ENCODE measurements at places on chromosomes 1 and 21.

DNA sequence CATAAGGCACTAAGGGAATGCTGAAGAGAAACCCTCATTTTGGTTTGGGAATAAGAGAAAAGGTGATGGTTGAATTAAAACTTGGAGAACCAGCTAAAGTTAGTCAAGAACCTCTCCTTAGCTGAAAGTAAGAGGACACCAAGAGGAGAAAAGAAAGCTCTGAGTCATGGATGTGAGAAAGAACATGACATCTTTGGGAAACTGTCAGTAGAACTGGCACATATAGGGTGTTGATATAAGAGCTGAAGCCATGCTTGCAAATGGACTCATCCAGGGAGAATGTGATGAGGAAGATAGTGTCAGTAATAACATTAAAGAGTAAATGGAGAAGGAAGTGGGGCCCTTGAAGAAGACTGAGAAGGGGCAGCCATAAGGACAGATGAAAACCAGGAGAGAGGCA lies 54.3 kb downstream of the LRRC8C start:
- DNase-seq = no peak

GRCh38 chr1:239185245-239185619 lies 201.1 kb upstream of the CHRM3 start:
- no peak for DNase-seq

DNA sequence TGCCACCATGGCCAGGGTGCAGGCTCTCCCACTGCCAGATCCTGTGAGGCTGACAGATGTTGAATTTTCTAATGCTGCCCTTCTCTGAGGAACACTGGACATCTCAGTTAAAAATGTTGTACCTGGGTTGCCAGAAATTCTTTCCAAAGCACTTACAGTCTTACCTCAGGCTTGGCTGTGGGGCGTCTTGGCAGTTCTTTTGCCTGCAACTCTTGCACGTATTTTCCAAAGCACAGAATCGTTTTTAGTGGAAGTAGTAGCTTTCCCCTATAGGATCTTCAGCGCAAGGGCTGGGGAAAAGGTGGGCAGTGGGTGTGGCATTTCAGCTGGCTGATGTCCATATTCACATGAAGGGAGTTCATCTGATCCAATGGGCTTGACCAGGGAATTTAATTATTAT lies 53.9 kb downstream of the EDN2 start:
- no peak for DNase-seq

GRCh38 chr1:93001893-93002292 lies 40.6 kb upstream of the DIPK1A start:
- DNase-seq = no peak

DNA sequence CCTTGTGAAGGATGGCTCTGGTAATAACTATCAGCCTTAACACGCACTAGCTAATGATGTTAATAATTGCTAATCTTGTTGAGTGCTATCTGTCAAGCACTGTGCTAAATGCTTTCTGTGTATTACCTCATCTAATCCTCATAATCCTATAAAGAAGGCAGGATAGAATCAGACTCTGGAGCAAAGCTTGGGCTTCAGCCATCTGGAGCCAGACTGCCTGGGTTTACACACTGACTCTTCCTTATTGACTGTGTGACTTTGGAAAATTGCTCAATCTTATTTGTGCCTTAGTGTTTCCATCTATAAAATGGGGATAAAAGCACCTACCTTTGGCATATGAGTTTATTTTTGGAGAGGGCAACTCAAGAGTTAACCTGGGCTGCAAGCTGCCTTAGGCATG lies 216.1 kb downstream of the NUF2 start:
- DNase-seq = no peak

DNA sequence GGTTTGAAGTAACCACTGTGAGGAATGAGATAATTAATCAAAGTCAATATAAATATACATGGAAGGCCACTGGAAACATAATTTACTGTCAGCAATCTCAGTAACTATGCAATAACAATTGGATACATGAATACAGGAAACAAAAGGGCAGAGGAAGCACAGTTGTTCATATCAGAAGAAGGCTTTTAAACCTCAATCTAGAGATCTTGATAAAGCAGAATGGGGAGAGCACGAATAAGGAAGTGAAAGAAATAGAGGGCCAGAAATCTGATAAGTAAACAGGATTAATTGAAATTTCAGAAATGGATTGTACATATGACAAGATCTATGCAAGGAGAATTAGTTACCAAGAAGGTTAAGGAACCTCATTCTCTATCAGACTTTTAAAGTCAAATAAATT lies 93.0 kb downstream of the EVI5 start:
- DNase-seq = no peak

DNA sequence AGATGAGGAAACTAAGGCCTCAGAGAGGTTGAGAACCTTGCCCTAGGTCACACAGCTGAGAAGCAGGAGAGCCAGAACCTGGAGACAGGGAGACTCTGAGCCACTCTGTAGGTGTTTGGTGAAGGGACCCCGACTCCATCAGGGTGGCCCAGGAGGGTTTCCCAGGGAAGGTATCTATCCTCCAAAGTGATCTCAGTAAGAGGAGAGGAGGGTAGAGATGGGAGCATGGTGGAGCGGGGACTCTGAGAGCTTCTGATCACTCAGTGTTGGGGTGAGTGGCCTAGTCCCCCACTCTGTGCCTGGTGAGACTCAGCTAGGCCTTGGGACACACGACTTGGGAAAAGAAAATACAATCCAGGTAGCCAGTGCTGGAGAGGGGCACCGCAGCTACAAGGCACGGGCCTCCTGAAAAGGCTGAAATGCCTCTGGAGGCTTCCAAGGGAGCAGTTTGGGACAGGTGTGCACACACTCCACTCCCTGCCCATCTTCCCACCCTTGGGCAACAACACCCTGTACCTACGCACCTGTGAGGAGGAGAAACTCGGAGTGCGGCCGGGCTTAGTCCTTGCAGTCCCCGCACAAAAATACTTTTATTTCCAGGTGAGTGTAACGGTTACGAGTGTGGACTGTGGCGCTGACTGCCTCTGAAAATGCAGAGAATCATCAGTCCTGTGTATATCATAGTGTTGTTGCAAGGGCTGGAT lies 80.8 kb downstream of the CAMK2N1 start:
- DNase-seq = no peak

DNA sequence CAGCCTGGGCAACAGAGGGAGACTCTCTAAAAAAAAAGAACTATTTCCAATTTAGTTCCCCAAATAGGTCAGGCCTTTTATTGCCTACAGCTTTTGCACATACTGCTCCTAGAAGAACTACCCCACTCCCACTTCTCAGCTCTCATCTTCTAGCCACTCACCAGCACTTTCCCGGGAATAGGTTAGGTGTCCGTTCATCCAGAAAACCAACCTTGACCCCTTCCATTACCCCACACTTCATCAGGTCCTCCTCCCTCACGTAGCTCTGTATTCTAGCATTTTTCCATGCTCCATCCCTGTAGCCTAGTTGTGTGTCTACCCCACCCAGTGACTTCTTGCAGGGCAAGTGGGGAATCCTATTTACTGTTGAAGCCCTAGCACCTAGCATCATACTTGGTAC lies 42.6 kb downstream of the C8B start:
- no peak for DNase-seq

- DNase-seq = no peak
Measured at GRCh38 chr21:14072761-14073535, 137.8 kb downstream of the LIPI start.

DNA sequence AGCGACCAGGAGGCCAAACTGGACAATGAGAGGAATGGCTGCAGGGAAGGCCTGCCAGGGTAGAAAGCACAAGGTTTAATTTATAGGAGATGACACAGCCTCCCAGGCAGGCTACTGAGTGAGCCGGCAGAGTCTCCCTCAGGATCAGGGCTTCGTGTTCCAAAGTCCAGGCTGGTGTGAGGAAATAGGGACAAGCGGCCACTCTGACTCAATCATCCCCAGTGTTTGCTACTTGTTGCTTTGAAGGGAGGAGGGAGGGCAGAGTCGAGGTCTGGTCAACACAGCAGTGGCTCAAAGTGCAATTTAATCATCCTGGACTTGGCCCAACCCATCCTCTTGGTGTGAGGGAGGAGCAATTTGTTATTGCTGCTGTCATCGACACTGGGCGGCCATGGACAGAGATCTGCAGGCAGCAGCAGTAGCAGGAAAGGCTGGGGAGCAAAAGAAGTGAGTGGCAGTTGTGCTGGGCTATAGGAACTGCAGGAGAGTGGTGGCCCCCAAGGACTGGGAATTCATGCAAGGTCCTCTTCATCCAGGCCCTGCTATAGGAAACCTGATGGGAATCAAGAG lies 27.5 kb downstream of the TBX15 start:
- no peak for DNase-seq

- DNase-seq = no peak
Measured at GRCh38 chr1:16293538-16293937, 56.6 kb upstream of the CPLANE2 start.

- DNase-seq = no peak
Measured at GRCh38 chr1:201537891-201538611, 876 bp upstream of the NAV1 start.

DNA sequence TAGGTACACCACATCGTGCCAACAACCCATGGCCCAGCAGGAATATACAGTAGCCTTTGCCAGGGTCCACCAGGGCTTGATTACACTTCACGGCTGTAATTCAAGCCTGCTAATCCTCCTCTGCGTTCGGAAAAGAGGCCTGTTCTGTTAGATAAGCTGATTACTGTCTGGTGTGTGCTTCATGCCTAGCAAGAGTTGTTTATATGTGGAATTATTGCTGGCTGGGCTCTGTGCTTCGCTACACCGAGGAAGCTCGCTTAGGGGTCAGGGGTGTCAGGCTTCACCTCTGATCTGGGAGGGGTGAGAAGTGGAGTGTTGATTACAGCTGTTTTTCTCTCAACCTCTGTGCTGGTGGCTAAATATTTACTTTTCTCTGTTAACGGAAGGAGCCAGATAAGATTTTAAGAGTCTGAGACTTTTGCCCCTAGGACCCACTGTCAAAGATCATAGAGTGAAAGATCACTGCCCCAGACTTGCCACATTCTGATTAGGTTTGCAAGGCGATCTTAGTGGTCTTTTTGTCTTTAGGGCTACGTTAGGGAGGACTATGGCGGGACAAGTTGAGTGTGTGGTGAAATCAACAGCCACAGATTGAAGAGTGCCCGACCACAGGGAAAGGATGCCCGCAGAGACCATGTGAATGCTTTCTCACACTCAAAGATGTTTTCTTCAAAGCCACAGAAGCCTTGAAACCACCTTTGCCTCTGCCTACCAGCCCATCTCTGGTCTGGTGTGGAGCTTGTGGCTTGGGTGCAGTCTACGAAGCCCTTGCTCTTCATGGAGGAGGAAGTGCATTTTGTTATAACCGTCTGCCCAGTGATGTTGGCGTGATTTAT lies 216.1 kb downstream of the PBX1 start:
- no peak for DNase-seq

GRCh38 chr1:156359973-156360372 lies 9.0 kb upstream of the RHBG start:
- DNase-seq = no peak

GRCh38 chr1:53398091-53398490 lies 61.1 kb upstream of the DMRTB1 start:
- no peak for DNase-seq

DNA sequence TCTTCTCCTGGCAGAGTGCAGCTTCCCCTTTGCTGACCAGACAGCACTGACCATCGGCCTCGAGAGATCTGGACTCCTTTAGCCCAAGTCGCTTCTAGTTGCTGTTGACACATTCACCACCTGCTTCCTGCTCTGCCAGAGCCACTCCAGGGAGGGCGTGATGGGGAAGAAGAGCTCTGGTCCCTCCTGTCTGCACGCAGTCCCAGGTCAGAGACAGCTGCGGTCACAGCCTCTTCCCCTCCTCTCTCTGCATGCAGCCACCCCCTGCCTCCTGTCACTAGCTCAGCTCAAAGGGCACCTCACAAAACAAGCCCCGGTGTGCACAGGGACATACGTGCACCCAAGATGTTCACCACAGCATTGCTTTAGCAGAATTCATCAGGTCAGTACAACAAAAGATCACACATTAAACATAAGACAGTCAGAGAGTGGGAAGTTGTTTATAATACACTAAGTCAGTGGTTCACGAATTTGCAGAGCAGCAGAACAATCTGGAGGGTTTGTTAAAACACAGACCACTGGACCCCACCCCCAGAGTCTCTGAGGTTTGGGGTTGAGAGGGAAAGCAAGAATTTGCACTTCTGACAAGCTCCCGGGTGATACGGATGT lies 132.9 kb downstream of the SYF2 start:
- DNase-seq = no peak

DNA sequence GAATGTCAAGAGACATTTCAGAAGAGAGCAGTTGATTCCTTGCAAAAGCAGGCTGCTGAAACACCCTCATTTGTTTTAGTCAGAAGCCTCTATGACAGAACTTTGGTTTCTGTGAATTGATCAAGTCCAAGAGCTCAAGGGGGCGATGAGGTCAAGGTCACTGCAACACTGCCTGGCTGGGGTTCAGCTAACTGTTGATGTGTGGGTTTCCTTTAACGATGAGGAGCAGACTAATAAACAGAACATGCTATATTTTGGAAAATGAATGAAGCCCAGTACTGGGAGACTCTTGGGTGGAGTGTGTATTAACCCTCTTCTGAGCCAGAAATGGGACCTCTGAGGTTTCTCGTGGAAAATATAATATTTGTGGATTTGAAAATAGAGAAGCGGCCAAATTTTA lies 109.3 kb downstream of the ZC3H11B start:
- no peak for DNase-seq

GRCh38 chr1:65398083-65398482 lies 22.4 kb upstream of the LEPR start:
- no peak for DNase-seq

DNA sequence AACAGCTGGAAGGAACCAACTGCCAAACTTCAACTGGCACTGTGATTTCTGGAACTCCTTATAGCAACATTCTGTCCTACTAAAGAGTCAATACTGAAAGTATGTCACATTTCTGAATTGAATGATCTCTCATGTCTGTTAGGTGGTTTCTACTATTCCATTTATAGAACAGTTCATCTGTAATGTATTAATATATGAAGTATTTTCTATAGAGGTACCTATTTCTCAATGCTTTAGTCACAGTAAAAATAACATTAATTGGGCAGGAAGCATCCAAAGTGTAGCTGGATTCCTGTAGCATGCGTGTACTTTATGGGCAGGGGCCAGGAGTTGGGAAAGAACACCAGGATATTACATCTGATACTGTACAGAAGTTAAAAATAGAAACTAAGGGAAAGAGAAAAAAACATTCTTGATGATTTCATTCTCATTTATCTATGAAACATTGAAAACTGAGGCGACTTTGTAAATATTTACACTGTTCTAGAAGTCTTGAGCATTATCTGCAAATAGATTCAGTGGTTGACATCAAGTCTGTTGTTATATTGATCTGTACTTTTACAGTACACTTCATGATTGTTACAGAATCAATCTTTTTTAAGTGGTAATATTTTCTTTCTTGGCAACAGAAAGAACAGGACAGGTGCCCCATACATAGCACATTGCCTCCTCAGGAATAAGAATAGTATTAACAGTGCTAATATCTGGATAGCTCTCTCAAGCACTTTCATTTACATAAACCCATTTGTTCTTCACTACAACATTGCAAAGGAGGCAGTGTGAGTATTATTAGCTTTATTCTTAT lies 6.2 kb upstream of the ZNF281 start:
- DNase-seq = no peak

- DNase-seq = no peak
Measured at GRCh38 chr1:115218034-115218405, 120.0 kb downstream of the NGF start.

- no peak for DNase-seq
Measured at GRCh38 chr1:182279302-182279701, 112.3 kb downstream of the GLUL start.

GRCh38 chr1:1511533-1512285 lies at the start of gene ATAD3A:
Gene ATAD3A (plus strand): TSS chr1:1512162. CDS start chr1:1512269, 107 bp downstream.
- peak; percentile 96 for DNase-seq

- no peak for DNase-seq
Measured at GRCh38 chr1:186722711-186723309, 42.6 kb upstream of the PTGS2 start.

- DNase-seq = no peak
Measured at GRCh38 chr21:25464275-25464674, 143.0 kb downstream of the MRPL39 start.
